Stimulated activated CD8-positive, alpha-beta memory T cell treated with anti-CD3 and anti-CD28 coated beads, Interleukin-7, amount 100 ng/mL, for 4 hours (primary cell): ENCODE measurements at places on chromosomes 5 and 9.

DNA sequence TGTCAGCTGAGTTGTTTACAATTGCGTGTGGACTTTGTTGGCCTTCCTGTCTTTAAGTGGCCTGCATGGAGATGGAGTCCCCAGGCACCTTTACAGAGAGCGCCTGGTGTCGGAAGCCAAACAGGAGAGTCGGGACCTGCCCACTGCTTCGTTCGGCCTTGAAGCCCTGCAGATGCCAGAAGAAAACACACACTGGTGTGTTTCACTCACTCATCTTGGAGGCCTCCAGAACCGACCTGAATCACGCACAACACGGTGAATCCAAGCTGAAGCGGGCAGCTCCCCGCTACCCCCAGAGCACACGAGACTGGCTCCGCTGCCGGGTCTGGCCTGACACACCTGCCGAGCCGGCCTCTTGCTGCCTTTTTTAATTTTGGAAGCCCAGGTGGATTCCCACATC lies 419.4 kb upstream of the IRX4 start:
- DNase-seq: no peak

DNA sequence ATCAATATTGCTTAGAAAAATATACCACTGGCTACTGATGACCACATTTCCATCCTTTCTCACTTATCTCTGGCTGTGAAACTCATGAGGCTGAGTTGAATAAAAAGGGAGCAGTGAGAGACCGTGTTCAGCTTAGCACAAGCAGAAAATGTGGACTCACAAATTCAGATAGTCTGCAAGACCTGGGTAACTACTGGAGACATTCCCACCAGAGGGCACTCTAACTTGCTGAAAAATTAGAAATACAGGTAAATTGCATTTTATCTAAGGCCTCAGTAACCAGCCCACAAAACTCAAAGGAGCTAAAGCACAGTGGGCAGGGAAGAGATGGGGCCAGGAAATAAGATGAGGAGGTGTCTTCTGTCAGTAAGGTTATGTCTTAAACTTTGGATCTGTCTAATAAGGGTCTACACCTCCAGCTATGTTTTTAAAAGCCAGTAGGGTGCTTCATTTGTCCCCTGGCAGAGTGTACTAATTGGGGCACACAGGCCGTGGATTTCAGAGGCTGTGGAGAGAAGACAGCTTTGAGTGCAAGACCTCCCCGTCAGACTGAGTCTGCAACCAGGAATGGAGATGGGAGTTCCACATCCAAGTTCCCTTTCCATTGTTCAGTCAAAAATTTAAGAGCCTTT lies 8.7 kb upstream of the NDUFB6 start:
- DNase-seq: no peak

DNA sequence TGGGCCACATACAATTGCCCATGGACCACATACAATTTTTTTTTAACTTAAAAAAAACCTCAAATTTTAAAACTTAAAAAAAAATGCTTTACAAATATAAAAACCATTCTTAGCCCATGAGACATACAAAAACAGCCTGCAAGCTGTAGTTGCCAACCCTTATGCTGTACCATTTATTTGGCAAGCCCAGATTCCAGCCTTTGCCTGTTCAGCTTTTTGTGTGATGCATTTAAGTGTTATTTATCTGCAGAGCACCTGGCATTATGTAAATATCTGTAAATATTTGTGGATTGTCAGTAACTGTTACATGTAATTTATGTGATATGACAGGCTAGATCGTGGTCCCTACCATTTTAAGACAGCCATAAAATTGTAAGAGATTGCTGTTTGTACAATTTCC lies 32.6 kb downstream of the HEXB start:
- DNase-seq: no peak

DNA sequence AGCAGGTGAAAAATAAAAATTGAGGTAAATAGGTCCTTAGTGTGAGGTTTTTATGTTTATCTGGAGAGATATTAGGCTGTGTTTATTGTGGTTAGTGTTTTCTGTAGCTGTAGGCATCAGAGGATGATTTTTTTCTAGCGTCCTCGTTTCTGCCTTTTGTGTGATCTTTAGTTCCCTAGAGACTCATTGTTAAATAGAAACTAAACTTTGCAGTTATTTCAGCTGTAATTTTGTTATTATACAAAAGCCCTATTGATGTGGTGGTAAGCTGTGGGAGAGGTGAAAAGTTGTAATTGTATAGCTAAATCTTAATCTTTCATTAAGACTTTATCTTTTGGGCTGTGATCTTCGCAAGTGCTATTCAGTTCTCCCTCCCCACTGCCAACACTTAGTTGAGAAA lies 340.3 kb downstream of the CYLC2 start:
- no peak for DNase-seq

DNA sequence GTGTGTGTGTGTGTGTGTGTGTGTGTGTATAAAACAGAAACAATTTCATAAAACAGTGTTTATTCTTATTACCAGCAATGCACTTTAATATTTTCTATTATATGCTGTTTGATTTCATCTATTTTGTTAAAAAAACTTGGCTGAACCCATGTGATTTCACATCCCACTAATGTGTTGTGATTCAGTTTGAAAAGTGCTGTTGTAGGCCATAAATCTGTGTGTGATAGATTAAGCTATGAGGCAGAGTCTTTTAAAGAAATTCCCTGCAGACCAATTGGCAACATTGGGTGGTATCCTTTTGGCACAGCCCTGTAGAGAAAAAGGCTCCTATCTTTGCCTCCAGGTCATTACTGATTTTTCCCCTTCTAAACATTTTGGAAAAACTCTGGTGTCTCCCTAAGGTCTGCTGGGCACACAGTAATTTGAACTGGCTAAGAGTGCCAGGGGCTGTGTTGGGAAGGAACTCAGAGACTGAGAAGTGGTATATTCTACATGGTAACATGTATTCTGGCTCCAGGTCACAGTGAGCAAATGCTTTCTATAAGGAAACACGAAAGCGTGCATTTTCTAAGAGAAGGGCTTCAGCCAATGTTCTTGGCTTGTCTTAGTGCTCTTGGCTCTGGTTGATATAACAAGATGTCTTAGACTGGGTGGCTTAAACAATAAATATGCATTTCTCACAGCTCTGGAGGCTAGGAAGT lies 4.5 kb downstream of the CAMK4 start:
- DNase-seq: no peak
